T-helper 2 cell treated with Interferon-gamma antibody and Interleukin-4, amounts not matched to agents 5 μg/mL and 100 μg/mL, for 36 hours (primary cell): ENCODE measurements at places on chromosomes 6 and 20.

GRCh38 chr6:118553132-118553531, 5.0 kb downstream of the PLN start:
- peaks cover 26% of the 10 kb centered on the region for H3K4me1 ChIP-seq
- DNase-seq = no peak
- H3K27me3 ChIP-seq = no peaks in the 10 kb centered on the region
- no peak overlapping the region for H3K4me3 ChIP-seq

DNA sequence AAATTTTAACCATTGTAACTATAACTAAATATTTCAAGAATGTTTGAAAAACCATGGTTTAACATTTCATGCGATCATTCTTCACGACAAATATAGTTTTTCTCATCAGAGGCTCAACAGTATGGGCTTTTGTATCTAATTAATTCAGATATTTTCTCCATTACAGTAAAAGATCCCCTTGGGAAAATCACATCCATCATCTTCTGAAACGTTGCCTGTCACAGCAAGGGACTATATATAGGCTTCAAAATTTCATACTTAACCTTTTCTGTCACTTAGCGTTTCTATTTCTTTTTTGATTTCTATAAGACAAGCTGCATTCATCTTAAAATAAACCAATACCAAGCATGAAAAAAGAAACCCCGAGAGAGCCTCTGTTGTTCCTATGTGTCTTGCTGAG, 710.0 kb downstream of the PRKN start:
- no peak overlapping the region for H3K4me3 ChIP-seq
- no peaks in the 10 kb centered on the region for H3K36me3 ChIP-seq
- no peaks in the 10 kb centered on the region for H3K27me3 ChIP-seq
- no peaks in the 10 kb centered on the region for H3K4me1 ChIP-seq
- DNase-seq = no peak

- H3K27me3 ChIP-seq = peaks cover 3% of the 10 kb centered on the region
- no peak for DNase-seq
- no peaks in the 10 kb centered on the region for H3K36me3 ChIP-seq
- no peak overlapping the region for H3K27ac ChIP-seq
- H3K4me1 ChIP-seq = no peaks in the 10 kb centered on the region
- no peak overlapping the region for H3K4me3 ChIP-seq
Measured at GRCh38 chr6:130928158-130928912, 101.1 kb downstream of the SMLR1 start.

GRCh38 chr20:19918965-19919329, 98.2 kb upstream of the NAA20 start:
- no peak for DNase-seq
- no peaks in the 10 kb centered on the region for H3K4me1 ChIP-seq
- no peak overlapping the region for H3K4me3 ChIP-seq
- no peaks in the 10 kb centered on the region for H3K36me3 ChIP-seq
- H3K27me3 ChIP-seq = peaks cover 6% of the 10 kb centered on the region

- no peak for DNase-seq
- H3K4me3 ChIP-seq = no peak overlapping the region
- no peak overlapping the region for H3K27ac ChIP-seq
- no peaks in the 10 kb centered on the region for H3K36me3 ChIP-seq
Measured at GRCh38 chr20:39857187-39857586, 831.8 kb downstream of the MAFB start.
